T47D (cell line): ENCODE measurements at places on chromosomes 6 and 20.

DNA sequence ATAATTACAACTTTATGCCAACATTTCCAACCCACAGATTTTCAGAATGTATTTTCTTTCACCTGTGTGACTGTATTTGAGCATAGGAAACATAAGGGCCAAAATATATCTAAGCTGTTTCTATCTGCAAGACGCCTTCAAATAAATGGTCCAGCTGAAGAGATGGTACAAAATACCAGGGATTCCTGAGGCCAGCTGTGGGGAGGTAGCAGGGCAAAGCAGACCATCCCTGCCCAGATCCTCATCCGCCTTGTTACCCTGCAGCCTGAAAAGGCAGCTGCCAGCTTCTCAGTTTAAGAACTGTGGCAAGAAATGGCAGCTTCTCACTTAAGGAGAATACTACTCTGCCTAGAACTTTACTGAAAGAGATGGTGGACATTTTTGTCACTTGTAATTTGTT is 143.3 kb downstream of the KHDC1L start:
- DNase-seq = no peak

GRCh38 chr6:148611213-148611612 is 135.6 kb upstream of the UST start:
- no peak for DNase-seq

DNA sequence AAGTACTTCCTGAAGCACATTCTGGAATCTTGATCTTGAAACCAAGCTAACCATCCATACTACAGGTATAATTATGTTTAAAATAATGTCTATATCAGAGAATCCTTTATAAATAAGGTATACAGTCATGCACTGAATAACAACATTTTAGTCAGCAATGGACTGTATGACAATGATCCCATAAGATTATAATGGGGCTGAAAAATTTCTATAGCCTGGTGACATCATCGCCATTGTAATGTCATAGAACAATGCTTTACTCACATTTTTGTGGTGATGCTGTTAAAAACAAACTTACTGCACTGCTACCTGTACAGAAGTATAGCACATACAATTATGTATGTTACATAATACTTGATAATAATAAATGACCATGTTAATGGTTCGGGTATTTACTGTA is 31.8 kb downstream of the RNF146 start:
- no peak for DNase-seq

DNA sequence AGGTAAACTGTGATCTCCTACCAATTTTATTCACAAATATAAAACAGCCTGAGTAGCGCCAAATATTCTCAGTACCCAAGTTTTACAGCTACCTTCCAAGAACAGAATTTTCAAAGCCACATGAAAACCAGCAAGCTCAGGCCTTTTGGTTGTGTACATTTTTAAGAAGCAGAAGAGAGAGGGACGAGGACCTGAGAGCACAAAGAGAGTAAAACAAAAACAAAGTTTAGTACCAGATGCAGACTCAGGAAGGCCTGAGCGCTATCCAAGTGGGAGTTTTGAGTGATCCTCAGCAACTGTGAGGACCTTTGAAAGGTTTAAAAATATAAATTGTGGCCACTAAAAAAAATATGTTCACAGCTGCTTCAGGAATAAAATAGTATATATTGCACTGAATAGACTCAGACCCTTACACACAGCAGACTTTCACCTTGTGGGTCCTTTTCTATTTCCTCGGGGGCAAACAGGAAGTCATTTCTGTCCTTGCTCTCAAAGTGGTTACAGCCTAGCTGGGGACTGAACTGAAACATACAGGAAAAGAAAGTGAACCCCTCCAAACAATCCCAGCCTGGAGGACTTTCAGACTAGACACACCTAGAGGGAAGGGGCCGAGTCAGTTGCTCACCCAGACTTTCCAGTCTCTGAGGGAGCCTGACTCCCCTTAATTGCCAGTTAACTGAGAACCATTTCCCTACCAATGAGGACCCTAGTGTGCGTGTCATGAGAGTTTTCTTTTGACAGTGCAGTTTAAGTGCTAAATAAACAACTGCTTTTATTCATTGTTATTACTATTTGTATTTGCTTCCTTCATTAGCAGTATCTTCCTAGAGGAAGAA is 48.5 kb upstream of the NT5E start:
- no peak for DNase-seq

DNA sequence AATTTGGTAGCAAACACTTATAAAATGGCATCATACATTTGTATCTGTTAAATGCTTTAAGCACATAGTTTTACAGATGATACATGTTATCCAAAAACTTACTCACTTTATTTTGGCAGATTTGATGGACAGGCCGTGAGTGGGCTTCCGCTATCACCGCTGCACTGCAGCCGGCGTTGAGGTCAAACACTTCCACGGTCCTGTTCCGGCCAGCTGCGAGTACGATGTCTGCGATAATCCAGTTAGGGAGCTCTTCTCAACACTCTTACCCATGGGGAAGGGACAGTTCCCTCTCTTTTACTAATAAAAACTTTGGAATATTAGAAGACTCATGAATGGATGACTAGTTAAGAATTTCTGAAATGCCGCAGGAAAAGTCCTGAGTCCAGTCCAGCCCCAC is 69.0 kb downstream of the WDR27 start:
- no peak for DNase-seq

DNA sequence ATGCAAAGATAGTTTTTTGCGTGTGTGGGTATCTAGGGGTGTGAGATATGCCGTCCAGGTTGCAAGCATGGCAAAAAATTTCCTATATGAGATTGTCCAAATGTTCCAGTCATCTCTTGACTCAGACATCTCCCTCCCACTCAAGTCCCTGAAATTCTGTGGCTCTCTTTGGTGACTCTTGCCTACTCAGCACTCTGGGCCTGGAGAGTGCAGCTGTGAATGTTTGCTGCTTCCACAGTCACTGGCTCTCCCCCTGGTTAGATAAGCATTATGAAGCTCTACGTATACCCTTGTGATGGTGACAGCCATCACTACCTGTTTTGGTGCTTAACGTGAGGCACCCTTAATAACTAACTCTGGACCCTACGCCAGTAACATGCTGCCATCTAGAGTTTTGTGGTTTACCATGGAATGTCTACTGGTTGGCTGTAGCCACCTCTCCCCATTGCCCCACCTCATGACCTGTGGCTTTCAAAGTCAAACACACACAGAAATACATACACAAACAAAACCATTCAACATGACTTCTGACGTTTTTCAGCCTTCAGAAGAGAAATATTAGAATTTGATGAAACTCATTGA is 621.9 kb upstream of the CITED2 start:
- DNase-seq = no peak

- no peak for DNase-seq
Observed at GRCh38 chr6:15239616-15240364, 6.1 kb upstream of the JARID2 start.

GRCh38 chr6:42745083-42745639 is 742 bp downstream of the TBCC start:
- DNase-seq = peak; percentile 20

DNA sequence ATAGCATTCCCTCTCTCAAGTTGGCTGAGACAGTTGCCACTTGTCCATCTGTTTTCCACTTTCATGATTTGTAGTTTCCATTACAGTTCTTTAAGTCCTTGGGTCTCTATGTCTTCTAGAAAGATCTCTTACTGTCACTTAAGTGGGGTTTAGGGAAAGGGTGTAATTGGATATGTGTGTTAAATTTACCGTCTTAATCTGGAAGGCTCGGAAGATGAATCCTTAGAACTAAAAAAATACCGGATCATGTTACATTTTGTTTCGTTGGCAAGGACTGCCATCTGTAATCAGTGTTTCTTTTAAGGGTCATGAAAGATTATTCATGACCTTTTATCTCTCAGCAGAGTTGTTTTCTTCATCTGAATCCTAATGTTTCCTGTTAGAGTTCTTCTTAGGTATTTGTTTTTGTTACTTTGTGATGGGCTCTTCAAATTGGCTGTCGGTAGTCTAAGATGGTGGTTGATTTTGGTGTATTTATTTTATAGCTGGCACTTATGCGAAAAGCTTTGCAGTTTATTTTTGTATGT is 21.8 kb upstream of the BTBD3 start:
- DNase-seq = no peak

- no peak for DNase-seq
Observed at GRCh38 chr6:122829456-122829855, 40.4 kb downstream of the SMPDL3A start.

DNA sequence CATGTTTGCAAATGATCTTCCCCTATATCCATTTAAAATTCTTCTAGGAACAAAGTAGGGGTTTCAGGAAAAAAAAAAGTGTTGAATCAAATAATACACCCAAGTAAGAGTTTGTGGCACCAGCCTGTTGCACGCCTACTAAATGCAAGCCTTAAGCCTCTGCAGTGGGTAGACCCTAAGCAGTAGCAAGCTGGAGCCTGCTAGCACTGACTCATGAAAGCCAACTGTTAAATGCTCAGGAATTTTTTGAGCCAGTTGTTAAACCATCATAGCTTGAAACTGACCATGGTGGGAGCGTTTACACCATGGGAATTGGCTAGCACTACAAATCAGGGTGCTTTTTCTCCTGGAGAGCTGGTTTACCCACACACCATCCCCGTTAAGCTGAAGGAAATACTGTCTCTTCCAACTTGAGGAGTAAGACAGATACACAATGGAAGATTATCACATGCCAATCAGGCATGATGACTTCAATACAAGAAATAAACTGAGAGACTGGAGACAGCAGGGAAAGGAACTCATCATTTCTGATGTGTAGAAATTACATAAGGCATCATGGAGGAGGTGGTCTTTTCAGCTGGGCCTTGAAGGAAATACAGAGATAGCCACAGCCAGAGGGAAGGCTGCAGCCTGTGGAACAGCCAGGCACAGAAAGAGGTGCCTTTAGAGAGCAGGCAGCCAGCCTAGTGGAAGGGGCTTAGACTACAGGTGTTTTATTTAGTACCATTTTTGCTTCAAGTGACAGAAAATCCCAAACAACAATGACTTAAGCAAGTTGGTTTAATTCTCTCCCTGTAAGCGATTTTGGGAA is 110.8 kb downstream of the SNX5 start:
- DNase-seq = no peak

DNA sequence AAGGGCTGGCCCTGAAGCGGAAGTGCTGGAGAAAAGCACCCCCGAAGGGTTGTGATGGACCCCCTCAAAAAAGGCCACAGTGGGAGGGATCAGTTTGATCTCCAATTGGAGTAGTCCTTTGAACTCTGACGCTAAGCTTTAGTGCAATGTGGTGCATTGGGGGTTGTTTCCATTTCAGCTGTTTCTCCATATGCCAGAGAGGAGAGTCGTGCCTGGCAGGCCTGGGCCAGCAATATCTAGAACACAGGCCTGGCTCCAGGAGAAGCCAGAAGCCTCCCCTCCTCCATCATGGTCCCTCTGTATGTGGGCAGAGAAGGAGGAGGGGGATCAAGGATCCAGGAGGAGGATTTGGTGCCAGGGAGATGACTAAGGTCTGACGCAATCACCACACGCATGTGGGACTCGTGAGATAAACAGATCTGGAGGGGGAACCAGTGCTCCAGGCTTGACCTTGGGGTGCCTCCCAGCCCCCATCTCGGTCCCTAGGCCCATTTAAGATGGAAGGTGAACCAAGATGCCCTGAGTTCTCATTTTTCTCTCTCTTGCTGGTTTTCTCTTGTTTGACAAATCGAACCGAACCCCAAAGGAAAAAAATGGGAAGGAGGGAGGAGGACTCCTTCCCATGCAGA is 517.4 kb upstream of the JARID2 start:
- DNase-seq = no peak

GRCh38 chr6:138289739-138290138 is 71.4 kb upstream of the PBOV1 start:
- DNase-seq = peak; percentile 24

DNA sequence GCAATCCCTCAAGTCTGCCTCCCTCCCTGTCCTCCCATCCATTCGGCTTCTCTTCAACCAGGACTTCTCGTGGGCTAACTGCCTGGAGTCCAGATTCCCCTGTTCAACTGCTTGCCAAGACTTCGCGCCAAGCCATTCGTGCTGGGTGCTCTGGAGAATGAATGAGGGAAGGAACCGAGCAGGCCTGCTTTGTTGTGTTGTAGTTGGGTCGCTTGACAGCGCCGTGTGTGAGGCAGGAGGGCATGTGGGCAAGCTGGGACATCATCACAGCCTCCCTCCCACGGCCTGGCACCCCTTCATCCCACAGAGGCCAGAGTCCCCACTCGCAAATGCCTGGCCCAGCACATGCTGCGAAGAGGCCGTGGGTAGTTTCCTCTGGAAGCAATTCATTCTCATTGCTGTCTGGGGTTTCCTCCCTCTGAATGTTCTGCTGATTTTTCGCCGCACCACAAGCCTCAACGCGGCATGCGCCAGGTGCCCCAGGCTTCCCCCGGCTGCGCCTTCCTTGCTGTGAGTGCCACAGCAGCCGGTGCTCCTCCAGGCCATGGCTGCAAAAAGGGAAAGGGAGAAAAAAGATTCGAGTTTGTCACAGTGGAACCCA is 336.0 kb downstream of the QKI start:
- no peak for DNase-seq

GRCh38 chr20:50068041-50068651 is 44.8 kb downstream of the UBE2V1 start:
- DNase-seq = no peak

DNA sequence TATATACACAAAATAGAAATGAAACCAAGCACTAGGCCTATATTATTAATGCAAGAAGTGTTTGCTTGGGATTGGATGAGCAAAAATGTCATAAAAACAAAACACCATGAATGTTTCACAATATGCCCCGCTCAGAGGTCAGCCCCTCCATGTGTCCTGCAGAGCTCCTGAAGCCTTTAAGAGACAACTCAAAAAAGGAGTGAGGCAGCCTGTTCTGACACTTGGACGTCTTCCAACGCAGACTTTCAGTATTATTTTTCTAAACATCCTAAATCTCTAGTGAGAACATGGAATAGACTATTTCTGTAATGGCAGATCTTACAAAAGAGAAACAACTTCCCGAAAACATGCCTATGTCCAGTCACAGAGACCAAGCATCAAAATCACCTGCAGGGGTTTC is 322.6 kb downstream of the PRKN start:
- DNase-seq = no peak

DNA sequence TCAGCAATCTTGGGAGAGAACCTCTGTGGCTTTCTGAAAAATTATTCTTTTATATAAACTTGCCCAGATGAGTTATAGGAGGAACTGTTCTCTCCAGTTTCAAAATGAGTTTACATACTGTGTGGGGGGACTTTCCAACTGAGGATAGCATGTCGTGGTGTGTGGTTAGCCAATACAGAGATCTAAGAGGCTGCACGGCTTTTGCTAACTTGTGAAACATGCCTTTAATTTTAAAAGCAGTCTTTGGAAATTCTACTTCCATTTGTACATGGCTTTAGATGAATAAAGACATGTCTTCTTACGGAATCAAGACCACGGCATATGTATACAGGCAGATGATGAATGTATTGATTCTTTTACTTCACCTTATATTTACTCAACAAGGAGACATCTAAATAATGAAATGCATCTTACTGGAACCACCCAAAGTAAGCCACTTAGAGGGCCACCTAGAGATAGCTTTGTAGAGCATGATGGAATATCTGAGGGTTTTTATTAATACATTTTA is 39.8 kb downstream of the HIVEP1 start:
- no peak for DNase-seq

GRCh38 chr20:60507087-60507694 is 549.0 kb downstream of the CDH26 start:
- DNase-seq = no peak

- DNase-seq = no peak
Observed at GRCh38 chr6:7251646-7252260, 61.2 kb downstream of the SSR1 start.
